Astrocyte of the spinal cord (primary cell): ENCODE measurements at places on chromosomes 2 and 18.

- DNase-seq = peak; percentile 74
Measured at GRCh38 chr2:200252265-200253067, 54.0 kb upstream of the SPATS2L start.

DNA sequence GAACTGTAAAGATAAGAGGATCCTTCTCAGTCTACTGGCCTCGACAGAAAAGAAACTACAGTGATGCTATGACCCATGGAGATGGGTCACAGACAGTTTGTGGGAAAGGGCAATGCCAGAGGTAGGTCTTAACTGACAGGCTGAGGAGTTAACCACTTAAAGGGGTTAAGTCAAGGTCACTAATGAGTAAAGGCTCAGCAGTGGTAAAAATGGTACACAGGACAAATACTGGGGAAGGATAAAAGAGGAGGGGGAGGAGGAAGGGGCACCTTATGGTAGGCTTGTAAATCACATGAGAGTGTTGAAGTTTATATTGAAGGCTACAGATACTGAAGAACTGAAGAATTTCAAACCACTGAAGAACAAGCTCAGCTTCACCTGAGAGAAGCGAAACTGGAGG, 9.9 kb downstream of the IER3IP1 start:
- DNase-seq = no peak

- DNase-seq = no peak
Measured at GRCh38 chr18:39781565-39781964, 2173.5 kb upstream of the PIK3C3 start.

DNA sequence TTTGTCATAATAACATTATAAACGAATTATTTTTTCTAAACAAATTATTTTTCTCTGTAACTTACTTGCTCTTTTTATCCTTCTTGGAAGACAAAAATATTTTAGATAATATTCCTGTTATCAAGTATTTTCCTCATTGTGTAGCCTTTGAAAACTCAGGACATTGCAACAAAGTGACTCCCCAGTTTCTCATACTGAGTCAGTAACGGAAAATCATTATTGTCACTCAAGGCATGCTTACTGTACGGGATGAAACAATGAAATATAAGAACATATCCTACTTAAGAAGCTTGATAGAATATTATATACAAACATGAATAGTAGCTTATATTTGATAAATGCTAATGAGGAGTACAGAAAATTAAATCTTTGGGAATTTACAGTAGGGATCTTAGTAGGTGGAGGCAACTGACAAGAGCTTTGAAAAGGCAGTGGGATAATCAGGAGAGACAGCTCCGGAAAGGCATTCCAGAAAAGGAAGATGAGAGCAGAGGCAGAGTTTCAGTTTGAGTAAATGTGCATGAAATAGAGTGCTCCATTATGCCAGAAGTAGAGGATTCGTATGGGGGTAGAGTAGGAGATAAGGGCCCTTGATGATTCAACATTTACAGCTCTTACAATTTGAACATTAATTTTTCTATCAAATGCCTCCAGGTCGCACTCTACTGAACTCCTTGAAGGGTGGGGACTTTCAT, 14.0 kb upstream of the YES1 start:
- no peak for DNase-seq

- DNase-seq = no peak
Measured at GRCh38 chr18:38520786-38521185, 955.2 kb upstream of the CELF4 start.

- no peak for DNase-seq
Measured at GRCh38 chr2:142983174-142983573, 105.7 kb downstream of the KYNU start.

DNA sequence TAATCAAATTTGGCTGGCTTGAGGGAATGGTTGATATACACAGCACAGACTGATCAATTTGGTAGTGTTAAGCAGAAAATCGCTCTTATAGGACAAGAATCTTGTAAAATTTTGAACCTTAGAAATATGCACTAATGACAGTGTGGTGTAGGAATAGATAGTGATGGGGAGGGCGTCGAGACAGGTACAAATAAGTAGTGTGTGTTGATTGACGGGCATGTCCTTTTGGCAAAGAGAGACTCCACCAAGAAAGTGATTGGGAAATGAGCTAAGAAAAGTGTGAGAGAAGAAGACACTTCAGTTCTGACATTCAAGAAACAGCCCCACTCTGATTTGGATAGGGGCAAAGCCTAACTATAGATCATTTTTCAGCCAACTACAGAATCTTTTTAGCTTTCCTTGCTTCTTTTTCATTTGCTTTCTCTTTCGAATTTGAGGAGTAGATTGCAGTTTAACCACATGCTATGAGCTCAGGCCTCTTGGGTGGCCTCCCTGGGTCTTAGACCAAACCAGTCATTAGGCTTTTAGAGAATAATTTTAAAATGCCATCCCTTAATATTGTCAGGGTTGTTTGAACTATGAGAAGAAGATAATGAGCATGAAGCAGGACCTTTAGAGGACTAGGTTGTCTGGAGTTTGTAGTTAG, 127.1 kb downstream of the CERS6 start:
- DNase-seq = peak; percentile 59

DNA sequence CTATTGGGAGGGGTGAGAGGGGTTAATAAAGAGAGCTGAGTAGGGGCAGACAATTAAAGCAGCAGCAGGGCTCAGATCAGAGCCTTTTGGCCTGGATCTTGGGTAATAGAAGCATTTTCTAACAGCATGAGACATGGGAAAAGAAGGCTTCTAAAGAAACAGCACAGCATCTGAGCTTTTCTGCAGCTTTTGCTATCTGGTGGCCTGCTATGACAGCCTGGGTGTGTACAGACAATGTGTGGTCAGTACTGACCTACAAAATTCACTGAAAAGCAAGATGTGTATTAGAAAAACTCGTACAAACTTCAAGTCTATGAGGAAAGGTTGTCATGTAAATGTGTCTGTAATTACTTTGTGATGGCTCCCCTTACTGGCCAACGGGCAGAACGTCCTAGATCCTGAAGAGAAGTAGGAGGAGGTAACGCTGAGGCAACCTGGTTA, 95.6 kb downstream of the GALNT3 start:
- DNase-seq = peak; percentile 67

DNA sequence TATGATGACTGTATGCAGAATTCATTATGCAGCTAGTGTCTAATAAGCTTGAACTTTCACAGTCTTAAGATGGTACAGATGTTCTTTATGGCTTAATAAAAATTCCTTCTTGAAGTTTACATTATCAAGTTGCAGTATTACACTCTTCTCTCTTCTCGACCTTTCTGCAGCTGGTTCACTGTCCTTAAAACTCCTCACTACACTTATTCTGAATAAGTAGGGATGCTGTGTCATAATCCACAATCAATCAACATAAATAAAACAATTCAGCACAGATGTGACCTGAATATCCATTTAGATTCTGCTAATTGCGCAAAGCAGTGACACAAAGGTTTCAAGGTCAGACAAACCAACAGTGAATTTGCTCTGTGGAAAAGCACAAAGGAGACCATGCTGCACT, 356.8 kb downstream of the SUCLG1 start:
- no peak for DNase-seq

DNA sequence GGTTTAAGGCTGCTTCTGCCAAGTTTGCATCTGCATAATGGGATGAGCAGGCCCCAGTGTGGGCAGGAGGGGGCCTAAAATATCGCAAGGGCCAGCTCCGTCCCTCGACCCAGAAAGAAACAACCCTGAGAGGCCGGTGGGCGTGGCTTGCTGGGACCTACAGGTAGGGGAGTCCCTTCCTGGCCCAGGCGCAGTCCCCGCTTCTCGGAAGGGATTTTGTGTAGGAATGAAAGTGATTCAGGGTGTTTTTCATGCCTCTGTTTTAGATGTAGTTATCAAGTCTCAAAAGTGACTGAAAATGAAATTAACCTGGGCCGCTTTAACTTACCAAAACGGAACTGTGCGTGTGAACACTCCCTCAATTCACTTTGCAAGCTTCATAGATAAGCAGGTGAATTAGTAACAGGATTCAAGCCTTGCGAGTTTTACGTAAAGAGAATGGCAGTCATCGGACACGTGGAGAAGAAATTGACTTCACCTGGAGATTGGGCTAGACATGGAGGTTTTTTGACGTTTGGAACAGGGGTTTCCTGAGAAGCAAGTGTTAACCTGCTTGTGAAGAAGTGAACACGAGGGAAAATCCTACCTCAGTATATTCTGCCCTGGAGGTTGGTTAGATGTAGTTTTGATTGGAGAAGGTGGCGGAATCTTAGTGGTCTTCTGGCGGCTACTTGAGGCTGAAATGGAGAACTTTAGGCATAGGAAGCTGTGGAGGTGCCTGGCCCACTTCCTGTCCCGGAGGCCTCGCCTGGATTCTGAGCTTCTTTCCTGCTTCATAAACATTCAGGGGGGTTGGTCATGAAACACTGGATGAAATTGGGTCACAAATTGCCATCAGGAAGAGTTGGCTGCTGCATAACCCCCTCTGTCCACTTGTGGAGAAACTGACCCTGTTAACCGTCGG, 1.7 kb downstream of the NCK2 start:
- DNase-seq = no peak

DNA sequence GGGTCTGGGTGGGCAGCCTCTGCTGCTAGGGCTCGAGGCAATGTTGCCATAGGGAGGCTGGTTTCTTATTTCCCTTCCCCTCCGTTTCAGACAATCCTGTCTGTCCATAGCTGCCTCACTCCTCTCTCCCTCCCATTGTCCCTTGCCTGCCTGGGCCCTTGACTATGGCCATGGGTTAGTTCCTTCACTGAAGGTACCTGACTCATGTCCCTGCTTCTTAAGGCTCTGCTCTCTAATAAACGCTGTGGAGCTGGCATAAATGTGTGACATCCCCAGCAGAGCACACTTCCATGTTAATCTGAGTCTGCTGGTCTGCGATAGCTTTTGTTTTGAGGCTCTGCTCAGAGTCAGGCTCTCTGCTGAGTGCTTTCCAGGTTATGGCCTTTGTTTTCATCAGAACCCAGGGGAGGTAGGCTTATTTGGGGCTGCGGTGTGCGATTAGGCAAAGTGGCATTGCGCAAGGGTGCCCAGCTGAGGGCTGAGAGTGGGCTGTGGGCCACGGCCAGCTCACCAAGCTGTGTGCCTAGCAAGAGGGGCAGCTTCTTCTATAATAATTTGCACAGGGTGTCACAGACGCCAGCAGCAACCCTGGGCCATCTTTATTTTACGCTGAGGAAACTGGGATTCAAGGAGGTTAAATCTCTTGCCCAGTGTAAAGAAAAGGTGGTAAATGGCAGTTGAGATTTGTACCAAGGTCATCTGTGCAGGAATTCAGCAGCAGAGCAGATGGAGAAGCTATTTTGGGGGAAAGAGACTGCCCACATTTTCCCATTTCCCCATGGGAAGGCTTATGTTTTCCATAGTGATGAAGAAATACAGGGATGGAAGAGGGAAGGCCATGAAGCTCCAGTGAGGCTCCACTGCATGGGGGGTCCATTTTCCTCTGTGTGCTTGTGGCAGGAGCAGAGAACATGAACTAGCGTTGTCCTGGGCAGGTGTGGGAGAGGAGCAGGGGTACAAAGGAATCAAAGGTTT, 25.6 kb downstream of the MRPL33 start:
- DNase-seq = no peak

DNA sequence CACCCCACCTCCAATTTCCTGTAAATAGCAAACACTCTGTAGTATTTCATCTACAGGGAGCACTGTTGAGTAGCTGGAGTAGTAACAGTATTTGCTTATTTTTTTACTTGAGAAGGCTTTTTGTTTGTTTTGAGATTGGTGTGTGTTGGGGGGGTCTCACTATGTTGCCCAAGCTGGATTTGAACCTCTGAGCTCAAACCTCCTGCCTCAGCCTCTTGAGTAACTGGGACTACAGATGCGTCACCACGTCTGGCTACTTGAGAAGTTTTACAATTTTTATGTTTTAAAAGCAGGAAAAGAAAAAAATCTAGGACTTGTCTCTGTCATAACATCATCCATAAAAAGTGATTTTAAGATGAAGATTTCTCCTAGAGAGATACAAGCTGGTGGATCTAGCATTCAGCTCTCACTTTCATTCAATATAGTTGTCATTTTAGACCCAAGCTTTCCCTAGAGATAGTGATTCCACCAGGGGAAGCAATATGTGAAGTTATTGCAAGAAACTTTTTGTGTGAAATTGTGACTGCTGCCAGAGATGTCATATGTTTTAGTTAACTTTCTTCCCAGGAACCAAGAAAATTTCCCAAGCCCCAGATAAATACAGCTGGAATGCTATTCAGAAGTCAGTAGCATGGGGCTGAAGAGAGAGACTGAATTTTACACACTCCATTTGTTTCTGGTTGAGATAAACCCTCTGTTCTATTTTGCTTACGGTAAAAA, 60.2 kb upstream of the MAP4K3 start:
- no peak for DNase-seq

DNA sequence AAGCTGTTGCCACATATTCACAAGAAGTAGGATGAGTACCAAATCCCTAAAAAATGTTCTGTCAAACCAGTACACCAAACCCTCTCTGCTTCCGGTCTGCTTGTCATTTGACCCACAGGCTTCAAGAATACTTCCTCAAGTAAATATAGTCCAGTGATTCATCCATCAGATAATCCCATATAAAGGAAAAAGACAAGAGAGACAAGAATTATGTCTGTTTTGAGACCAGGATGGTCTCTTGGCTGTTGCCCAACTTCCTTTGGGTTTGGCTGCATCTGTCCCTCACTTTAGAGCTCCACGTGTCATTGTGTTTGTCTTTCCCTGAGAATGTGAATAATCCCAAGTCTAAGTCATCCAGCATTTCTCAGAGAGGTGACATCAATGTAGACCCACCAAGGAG, 91.5 kb upstream of the NRP2 start:
- DNase-seq = peak; percentile 29

GRCh38 chr18:48186861-48187260, 222.3 kb downstream of the ZBTB7C start:
- no peak for DNase-seq
